ENCODE measurements at places on chromosomes 5 and 9. TPM values are rescaled to one million over a fixed set of nuclear protein-coding genes. Genes with fewer than 3 reads are reported as not detected.

DNA sequence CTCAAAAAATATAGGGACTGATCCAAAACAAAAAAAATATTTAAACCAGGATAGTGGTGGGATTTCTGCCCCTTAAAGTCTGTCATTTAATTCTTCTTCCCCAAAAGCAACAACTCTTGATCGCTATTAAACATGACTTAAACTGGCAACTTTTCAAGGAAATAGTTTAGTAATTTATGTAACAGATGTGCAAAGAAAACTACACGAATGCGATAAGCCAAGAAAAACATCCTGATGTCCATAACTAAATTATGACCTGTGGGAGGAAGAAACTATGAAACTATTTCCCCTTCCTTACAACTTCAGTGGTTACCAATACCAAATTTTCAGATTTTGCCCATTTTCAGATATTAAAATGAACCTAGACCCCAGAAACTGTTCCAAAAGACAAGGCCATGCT, 31.5 kb downstream of the CLINT1 start:
- no peaks in the 10 kb centered on the region for H3K27me3 ChIP-seq
- H3K27ac ChIP-seq = peak overlapping the region; percentile 46
- no peaks in the 10 kb centered on the region for H3K36me3 ChIP-seq
- no peak for DNase-seq
- peaks cover 81% of the 10 kb centered on the region for H3K4me1 ChIP-seq

GRCh38 chr5:108421713-108422112, 39.8 kb upstream of the FBXL17 start:
- no peaks in the 10 kb centered on the region for H3K4me1 ChIP-seq
- H3K36me3 ChIP-seq = no peaks in the 10 kb centered on the region
- no peak for DNase-seq
- H3K27ac ChIP-seq = no peak overlapping the region

- no peak for DNase-seq
- no peak overlapping the region for H3K4me3 ChIP-seq
- no peaks in the 10 kb centered on the region for H3K4me1 ChIP-seq
Measured at GRCh38 chr5:89211836-89212235, 328.9 kb upstream of the MEF2C start.

- no peak for DNase-seq
- no peaks in the 10 kb centered on the region for H3K36me3 ChIP-seq
- peaks cover 9% of the 10 kb centered on the region for H3K4me1 ChIP-seq
- H3K4me3 ChIP-seq = no peak overlapping the region
- H3K27me3 ChIP-seq = no peaks in the 10 kb centered on the region
- H3K27ac ChIP-seq = no peak overlapping the region
Measured at GRCh38 chr9:81819859-81820546, 108.2 kb upstream of the SPATA31D4 start.

DNA sequence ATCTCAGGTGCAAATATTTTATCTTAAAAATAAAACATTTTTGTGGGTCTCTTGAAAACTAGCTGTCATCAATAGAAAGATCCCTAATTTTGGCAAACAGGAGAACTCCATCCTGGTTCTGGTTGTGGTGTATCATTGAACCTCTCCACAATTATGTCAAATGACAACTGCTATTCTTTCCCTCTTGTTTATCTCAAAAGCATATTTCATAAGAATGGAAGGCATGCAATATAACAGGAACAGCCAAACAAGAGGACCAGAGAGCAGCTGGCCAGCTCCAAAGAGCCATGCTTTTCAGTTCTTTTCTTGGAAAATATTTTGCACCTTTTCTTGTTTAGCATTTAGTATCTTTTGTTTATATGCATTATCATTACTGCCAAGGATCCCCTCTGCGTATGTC, 125.4 kb downstream of the ADAMTS6 start:
- no peaks in the 10 kb centered on the region for H3K27me3 ChIP-seq
- no peaks in the 10 kb centered on the region for H3K36me3 ChIP-seq
- H3K27ac ChIP-seq = no peak overlapping the region
- no peak overlapping the region for H3K4me3 ChIP-seq

ARHGEF39 gene
- 3.2 TPM for polyA plus RNA-seq

YIPF5 gene
- polyA plus RNA-seq = 11.6 TPM

Measured in stomach (tissue), 19 donors.